ENCODE measurements at places on chromosomes 2 and 18.

DNA sequence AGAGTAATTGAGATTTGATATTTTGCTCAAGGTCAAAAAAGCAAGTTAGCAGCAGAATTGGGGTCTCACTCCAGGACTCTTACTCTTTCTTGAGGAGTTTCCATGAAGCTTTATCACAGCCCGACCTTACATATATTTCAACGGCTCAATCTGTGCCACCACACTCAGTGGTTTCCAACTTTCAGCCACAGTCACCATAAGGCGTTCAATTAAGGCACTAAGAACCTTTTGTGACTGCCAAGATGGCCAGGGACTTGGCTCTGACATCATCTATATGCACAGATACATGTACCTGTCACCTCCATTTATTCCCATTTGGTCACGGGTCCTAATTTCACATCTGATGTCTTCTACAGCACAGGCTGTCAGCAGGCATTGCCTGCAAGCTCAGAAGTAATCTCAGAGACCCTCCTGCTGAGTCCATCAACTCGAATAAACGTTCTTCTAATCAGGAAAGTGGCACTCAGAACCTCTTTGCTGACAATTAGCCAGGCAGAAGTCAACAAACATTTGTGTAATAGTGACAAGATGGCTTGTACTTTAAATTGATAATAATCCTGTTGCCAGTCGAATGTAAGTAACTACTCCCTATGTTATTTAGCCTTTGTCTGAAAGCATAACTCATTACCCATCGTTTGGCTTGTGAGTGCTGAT, 16.1 kb downstream of the DYTN start:
- DNase-seq: no peak

DNA sequence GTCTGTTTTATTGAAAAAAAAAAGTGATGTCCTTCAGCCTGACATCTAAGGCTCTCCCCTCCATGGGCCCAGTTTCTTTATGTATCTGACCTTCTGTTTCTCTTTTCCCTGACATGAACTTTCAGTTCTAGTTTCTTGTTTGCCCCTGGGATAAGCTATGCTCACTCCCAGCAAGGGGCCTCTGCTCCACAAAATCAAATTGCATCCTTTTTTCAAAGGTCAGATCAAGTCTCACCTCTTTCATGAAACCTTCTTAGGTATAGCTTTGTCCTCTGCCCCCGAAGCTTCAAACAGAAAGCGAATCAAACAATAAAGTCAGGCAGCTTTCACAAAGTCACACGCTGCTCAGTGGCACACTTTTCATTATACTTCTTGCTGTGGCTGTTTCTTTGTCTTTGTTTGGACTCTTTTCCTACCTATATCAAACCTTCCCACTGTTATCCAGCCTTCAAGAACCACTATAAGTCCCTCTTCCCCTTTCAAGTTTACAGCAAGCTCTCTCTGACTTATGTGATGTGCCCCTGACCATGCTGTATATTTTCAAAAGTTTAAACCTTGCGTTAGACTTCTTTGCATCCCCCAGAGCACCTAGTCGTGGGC, 23.3 kb downstream of the MAP3K19 start:
- DNase-seq: no peak

DNA sequence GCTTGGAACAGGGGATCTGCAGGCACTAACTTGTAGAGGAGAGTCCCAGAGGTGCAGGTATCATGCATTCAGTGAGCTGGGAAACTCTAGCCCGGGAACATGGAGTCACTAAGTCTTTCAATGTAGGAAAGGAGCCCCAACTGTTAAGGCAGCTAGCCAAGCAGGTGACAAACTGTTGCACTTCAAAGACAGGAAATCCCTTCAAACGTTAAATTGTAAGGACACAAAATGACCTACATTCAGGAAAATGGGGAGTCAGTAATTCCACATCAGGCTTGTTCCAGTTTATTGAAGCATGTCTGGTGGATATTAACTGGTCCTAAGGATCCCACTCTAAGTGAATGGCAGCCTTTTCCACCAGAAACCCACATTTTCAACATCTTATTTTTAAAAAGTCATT, 364.5 kb downstream of the MTX2 start:
- DNase-seq: no peak

DNA sequence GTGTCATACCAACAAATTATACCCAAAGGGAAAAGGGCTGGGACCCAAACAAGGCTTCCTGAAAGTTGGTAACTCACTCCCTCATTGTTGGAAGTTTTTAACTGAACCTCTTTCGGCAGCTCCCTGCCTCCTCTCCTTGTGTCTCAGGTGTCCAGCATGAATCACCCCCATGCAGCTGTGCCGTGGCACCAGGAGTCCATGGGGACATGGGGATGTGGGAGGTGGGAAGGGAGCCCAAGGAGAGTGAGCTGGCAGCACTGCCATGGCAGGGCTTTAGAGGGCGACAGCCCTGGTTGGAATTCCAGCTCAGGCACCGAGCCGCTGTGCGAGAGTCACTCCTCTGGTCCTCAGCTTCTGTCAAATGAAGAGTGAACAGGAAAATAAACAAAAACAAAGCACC, 12.5 kb upstream of the GYPC start:
- DNase-seq: no peak

DNA sequence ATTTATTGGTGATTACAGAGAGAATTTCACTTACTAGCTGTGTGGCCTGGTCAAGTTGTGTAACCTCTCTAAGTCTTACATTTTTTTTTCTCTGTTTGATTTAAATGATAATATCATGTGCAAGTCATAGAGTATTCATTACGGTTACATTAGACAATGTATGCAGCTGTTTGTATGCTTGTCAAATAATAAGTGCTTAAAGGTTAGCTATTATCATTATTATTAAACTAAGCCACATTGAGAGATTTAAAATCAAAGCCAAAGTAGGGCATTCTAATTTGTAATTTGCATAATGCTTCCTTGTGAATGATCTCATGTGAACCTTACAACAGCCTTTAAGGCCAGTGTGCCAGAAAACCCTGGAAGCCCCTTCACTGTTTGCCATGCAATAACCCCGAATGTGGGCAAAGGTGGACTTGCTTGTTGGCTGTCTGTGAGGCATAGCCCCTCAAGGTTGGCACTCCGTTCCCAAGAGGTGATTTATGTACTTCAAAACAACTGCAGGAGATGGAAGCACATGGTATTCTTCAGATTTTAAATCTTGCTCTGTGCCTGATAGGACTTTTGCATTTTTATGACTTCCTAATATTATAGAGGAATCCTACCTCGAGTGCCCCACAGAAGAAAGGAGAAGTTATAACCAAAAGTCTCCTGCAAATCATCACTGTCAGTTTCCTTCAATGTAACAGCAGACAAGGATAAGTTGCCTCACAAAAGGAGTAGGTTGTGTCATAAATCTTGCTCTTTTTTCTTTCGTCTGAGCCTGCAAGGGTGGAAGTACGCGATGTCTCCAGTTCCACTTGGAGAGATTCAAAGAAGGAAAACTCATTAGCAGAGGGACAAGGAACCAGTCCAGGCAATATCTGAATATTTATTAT, 272.0 kb downstream of the TGIF1 start:
- DNase-seq: no peak

- no peak for DNase-seq
Measured at GRCh38 chr2:123890148-123890547, 134.9 kb upstream of the CNTNAP5 start.

DNA sequence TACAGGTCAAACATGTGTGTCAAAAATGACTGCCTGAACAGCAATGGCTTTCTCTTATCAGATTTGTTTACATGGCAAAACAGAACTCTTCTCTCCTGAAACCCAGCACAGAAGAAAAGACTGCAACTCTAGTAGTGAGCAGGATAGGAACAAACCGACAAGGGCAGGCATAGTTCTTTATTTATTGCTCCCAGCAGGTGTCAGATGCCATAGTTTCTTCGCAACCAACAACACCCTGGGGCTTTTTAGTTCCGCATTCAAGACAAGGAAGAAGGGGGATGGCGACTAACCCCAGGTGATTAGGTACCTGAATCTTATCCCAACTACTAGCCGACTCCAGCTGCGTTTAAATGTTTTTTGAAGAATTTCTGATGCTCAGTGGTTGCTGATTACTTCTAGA, 367.5 kb upstream of the FIGN start:
- DNase-seq: no peak
